CMK (cell line): ENCODE measurements at places on chromosomes 4 and X.
A peak's percentile ranks its signal among the peaks of the same experiment; 100 is the strongest.

DNA sequence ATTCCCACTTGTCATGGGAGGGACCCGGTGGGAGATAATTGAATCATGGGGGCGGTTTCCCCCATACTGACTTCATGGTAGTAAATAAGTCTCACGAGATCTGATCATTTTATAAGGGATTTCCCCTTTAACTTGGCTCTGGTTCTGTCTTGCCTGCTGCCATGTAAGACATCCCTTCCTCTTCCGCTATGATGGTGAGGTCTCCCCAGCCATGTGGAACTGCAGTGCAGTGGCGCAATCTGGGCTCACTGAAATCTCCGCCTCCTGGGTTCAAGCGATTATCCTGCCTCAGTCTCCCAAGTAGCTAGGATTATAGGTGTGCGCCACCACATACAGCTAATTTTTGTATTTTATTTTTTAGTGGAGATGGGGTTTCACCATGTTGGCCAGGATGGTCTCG, 2.9 kb downstream of the HPGDS start:
- peak; percentile 74 for DNase-seq

DNA sequence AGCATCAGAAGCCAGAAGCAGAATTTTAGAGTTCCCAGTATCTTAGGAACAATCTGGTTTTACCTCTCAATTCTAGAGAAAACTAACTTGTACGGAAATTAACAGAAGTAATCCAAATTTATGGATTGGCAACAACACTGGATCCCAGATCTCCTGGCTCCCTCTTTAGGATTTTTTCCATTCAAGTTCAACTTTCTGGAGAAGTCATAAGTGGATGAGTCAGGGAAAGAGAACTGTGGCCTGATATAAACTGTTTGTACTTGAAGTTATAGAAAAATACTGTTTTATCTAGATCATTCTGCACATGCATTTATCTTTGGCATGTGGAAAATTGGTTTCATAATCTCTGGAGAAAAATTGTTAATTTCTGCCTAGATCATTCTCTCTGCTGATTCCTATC, 380.4 kb downstream of the PCDH7 start:
- DNase-seq = no peak

GRCh38 chrX:147735364-147735763, 176.4 kb upstream of the FMR1 start:
- no peak for DNase-seq

DNA sequence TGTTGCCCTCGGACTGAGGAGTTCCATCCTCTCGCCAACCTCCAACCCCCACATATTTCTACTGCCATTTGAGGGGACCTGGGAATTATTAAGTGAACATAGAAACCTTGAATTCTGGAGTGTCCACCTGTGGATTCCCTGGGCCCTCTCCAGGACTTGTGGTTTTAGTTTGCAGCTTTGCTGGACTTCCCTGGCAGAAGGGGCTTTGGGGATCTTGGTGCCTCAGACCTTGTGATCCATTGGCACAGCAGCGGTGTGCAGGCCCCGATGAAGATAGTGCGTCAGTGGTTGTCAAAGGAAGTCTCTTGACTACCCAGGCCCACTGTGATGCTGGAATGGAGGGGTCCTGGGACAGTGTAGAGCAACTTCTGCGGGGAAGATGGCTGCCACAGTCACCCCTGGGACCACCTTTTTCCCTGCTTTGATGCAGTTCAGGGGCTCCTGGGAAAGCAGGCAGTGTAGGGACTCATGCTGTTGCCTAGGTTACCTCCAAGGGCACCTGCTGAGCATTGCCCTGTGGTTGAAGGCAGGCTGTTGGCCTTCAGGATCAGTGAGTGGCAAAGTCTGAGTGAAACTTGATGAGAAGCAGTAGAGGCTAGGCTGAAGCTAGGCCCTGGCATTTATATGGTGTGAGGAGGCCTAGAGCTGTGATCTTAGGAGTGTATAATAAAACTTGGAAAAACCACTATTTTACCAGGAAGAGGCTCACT, 2.2 kb downstream of the SLC16A2 start:
- DNase-seq = no peak

DNA sequence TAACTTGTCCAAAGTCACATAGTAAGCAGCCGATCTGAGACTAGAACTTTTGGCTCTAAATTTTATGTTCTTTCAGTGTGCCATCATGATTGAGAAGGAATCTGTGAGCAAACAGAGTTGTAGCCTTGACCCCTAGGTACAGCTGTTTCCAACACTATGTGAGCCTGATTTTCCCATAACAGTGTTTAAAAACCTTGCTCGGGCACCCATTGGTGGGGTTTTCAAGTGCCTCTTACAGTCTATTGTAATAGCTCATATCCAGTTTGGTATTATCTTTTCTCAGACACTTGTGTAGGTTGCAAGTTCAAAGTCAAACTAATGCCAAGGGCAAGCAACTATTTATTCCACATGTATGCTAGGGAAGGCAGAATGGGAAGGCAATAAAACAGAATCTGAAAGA, 467.9 kb downstream of the INPP4B start:
- no peak for DNase-seq

- DNase-seq = no peak
Measured at GRCh38 chr4:24321616-24322015, 262.7 kb downstream of the DHX15 start.

- DNase-seq = no peak
Measured at GRCh38 chr4:111630705-111631104, 514.5 kb upstream of the FAM241A start.
